Hematopoietic multipotent progenitor cell (in vitro differentiated cells): ENCODE measurements at places on chromosomes 11 and 22.

- DNase-seq, result no peak
These were observed 1.6 kb upstream of the BEST1 start for GRCh38 chr11:61948505-61948904.

DNA sequence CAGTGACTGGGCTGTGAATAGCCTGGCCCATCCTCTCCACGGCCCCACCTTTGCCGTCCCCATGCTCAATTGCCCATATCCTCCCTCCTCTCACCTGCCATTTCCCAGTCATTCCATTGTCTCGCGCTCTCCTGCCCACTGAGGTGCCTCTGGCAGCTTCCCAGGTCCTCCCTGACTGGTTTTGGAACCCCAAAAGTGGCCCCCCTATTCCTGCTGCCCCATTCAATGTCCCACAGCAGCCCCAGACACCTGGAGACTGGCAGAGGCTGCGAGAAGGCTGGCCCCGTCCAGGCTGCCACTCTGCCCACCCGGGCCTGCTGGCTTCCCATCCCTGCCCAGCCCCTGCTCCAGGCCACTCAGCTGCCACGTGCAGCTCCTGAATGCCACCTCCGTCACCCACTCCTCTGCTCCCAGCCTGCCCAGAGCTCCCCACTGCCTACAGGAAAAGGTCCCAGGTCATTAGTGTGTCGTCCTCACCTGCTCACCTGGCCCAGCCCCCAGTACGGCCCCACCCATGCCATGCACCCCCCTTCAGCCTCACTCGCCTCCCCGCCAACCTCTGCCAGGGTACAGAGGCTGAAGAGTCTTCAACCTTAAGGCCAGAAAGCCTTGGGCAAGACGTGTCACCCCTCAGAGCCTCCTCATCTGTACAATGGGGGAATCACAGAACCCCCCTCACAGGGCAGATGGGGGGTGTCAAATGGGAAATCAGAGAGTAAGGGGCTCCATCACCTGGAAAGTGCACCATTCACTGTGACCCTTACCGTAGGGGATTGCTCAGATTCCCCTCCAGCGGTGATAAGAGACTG lies 37.5 kb downstream of the KCNJ4 start:
- DNase-seq, result no peak

DNA sequence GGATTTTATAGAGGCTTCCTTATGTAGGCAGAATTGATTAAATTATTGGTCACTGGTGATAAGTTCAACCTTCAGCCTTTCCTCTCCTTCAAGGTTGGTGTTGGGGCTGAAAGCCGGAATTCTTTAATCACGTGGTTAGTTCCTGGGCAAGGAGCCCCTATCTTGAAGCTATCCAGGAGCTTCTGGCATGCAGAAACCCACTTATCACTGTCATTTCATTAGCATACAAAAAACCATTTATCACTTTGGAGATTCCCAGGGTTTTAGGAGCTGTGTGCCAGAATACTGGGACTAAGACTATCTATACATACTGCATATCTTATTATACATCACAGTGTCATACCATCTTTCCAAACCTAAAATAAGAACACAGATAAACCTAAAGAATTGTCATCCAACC lies 18.5 kb upstream of the MED17 start:
- DNase-seq, result no peak

GRCh38 chr11:8584082-8584481 lies 9.9 kb downstream of the STK33 start:
- no peak for DNase-seq

- no peak for DNase-seq
These were observed 15.9 kb downstream of the RFPL1 start for GRCh38 chr22:29454276-29454675.

DNA sequence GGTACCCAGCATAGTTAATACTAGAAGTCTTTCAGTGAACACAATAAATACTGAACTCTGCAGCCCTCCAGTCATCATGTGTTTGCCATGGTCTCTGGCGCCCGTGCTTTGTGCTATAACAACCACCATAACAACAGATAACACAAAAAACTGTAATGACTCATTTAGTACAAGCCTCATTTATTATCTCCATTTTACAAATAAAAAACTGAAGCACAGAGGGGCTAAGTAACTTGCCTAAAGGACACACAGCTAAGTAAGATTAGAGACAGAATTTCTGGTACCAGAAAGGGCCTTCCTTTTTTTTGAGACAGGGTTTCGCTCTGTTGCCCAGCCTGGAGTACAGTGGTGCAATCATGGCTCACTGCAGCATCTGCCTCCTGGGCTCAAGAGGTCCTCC lies 19.5 kb downstream of the RBFOX2 start:
- DNase-seq, result no peak

DNA sequence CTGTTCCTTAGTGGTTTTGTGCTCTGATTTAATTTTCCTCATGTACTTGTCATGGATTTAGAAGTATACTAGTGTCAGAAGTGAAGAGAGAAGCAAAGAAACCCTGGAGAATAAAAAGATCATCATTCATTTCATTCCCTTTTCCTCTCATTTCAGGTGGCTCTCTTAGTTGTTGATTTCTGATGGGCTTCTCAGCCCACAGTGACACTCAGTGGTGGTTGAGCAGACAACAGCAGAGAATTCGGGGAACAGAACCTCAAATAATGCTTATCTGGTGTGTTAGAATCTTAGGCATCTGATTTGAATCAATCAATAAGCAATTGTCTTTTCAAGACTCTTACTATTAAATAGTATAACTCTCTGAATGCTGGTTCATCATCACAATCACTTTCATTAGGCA lies 1289.4 kb downstream of the FAM181B start:
- DNase-seq, result no peak

GRCh38 chr11:126491092-126491491 lies 135.6 kb downstream of the ST3GAL4 start:
- no peak for DNase-seq

- no peak for DNase-seq
These were observed 19.2 kb downstream of the SLC22A6 start for GRCh38 chr11:62965574-62965973.

DNA sequence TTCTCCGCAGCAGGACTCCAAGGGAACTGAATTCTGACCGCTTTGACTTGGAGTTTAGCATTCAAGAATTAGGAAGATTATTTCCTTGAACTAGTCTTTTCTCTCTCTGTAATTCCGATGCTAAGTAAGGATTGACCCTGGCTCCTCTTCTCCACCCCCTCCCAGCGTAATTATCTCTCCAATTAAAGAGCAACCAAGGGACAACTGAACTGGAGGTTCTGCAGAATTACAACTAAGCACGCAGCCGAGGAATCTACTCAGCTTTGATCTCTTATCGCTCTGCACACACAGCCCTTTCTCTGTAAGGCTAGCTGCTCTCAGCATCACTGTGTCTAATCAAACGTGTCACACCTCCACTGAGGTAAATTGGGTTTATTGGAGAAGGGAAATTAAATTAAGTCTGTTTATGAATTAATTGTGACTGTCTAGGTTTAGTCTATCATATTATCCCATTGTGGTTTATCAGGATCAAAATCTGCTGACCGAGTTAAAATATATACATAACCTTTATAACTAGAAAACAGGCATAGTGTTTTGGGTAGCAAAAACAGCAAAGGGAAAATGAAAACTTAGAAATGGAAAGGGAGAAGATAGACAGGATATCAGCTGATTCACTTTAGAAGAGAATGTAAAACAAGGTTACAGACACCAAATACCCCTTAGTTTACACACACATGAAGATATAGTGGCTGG lies 241.3 kb upstream of the LARGE1 start:
- no peak for DNase-seq

DNA sequence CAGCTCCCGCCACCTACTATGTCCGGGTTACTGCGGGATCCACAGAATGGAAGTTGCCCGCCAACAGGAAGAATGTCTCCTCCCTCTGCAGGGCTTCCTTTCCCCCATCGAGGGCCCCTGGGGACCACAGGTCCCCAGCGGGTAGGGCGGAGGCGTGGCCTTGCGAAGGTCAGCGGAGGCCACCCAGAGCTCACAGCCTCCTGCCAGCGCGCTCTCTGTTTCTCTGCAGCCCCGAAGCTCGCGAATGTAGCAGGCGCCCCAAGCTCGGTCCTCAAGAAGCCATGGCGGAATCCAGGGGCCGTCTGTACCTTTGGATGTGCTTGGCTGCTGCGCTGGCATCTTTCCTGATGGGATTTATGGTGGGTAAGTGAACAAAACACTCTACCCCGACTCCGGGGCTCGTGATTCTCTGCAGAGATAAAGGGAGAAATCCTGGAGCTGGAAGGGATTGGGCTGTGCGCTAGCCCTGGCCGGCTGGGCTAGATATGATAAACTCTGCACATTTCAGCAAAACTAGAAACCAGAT lies at the start of gene NAALAD2:
Gene NAALAD2, plus strand, starts transcription at position 186 of the 526 bp plus-strand sequence. Its CDS starts 96 bp downstream, at position 282.
- no peak for DNase-seq

DNA sequence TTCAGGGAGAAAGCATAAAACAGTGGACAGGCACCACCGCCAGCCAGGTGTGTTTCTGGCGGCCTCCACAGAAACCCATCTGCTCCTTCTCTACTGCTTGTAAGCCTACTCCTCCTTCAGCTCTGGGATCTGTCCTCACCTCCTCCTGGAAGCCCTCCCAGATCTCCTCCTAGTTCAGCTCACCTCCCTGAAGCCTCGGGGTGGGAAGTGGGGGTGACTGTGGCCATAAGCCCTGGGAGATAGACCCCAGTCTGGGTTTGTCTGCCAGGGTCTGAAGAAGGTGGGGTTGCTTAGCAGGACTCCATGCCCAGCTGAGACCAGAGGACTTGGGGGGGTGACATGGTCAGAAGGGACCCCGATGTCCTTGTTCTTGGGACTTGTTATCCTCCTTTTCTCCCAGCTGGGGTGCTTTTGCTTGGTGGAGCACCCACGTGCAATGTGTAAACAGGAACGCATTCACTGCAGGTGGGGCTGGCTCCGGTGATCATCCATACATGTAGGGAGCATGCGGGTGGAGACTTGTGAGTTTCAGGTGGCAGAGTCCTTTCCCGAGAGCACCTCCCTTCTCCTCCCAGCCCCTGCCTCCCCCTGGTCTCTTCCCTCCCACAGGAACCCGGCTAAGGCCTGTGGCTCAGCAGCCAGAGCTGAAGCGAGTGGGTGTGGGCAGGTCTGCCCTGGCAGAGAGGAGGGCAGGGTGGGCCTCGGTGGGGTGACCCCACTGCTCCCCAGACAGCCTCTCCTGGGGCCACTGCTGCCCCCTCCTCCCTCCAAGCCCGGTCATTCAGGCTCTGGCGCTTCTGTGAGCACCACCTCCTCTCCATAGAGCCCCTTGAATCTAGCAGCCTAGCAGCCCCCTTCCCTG lies 25.9 kb downstream of the MRGPRG start:
- DNase-seq, result no peak

DNA sequence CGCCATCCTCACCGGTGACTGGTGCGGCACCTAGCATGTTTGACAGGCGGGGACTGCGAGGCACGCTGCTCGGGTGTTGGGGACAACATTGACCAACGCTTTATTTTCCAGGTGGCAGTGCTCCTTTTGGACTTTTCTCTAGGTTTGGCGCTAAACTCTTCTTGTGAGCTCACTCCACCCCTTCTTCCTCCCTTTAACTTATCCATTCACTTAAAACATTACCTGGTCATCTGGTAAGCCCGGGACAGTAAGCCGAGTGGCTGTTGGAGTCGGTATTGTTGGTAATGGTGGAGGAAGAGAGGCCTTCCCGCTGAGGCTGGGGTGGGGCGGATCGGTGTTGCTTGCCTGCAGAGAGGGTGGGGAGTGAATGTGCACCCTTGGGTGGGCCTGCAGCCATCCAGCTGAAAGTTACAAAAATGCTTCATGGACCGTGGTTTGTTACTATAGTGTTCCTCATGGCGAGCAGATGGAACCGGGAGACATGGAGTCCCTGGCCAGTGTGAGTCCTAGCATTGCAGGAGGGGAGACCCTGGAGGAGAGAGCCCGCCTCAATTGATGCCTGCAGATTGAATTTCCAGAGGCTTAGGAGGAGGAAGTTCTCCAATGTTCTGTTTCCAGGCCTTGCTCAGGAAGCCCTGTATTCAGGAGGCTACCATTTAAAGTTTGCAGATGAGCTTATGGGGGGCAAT lies 1.1 kb downstream of the NEAT1 start:
- DNase-seq, result no peak

GRCh38 chr11:67648796-67649613 lies 1.5 kb downstream of the ACY3 start:
- no peak for DNase-seq

GRCh38 chr11:121595717-121596161 lies 143.0 kb upstream of the SORL1-AS1 start:
- DNase-seq, result no peak

DNA sequence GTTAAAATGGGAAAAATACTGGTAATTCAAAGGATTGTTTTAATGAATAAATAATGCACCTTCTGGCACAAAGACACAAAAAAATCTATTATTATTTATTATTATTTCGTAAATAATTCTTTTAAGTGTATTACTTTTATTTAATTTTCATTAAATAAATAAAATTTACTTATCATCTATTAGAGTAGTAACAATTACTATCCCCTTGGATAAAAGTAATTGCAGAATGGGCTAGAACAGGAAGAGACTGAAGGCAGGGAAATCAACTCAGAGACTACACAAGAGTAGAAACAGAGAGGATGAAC lies 23.0 kb downstream of the OR8B12 start:
- no peak for DNase-seq

- DNase-seq, result no peak
These were observed 63.2 kb upstream of the ARFGAP3 start for GRCh38 chr22:42920101-42920820.

GRCh38 chr11:41579546-41579945 lies 120.1 kb upstream of the LRRC4C start:
- no peak for DNase-seq

- no peak for DNase-seq
These were observed 70.7 kb downstream of the MN1 start for GRCh38 chr22:27730641-27731433.

- DNase-seq, result no peak
These were observed 37.2 kb upstream of the MOB2 start for GRCh38 chr11:1523779-1524178.

DNA sequence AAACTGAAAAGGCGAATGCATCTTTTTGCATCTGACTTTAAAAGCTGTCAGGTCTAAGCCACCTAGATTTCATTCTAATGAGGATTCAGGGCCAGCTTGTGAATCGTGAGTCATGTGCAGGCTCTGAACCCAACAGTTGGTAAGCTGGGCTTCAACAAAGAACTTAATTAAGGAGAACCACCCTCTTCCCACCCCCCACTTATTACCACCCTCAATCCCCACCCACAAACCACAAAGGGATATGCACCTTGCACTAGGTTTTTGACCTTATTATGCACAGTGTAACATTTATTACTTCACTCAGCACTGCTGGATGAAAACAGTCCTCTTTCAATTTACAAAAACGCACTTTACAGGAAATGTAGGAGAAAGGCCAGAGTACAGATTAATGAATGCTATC lies 94.1 kb upstream of the LIN7C start:
- DNase-seq, result no peak
